ENCODE measurements at places on chromosomes 3 and 15.

- no peak for DNase-seq
These were observed 141.2 kb downstream of the HCN4 start for GRCh38 chr15:73227433-73228056.

DNA sequence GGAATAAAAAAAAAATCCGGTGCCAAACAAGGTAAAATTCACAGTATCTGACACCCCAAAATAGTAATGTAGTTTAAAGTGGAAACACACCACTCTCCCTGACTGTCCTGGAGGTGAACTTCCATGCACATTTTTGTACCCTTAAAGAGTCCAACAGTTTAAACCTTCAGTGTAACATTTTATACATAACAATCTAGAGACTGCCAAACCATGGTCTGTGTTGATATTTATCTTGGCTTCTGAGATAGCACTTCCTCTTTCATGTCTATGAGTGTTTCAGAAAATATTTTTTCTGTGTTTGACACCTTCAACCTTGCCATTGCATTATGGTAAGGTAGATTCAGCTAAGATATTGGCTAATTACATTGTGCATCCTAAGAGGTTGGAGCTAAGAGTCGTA lies 13.9 kb downstream of the TMEM45A start:
- no peak for DNase-seq

DNA sequence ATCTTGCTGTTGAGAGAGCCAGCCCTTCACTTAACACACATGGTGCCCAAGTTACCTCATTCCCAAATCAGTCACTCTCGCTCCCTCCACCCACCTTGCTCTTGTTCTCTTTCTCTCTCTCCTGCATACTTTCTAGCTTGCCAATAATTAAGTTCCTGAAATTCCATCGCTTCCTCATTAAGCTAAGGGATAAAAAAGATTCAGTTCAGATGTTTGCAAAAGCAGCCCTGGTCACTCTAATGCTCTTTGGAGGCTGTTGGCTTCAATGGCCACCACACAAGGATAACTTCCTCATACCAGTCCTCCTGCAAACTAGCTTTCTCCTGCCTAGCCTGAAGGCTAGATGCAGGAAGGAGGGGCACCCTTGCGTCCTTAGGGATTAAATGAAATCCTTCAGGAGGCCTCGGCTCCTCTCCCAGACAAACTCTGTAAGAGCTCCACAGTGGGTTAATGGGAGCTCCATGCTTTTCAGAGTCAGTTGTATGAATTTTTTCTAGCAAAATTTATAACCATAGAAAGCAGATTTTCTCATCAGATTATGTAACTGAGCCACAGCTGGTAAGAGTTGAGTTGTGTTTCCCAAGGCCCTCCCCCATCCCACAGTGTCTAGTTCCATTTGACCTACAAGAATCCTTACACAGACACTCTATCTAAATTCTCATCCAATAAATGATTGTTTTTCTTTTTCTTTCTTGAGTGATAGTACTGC lies 176.6 kb upstream of the TRIM42 start:
- no peak for DNase-seq

DNA sequence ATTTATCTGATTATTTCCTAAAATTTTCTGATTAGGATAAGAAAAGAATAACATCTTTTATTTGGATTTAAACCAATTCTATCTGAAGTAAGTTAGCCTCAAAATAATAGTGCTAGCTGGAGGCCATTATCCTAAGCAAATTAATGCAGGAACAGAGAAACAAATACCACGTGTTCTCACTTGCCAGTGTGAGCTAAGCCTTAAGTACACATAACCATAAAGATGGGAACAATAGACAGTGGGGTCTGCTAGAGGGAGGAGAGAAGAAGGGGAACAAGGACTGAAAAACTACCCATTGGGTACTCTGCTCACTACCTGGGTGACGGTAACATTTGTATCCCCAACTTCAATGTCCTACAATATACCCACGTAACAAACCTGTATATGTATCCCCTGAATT lies 31.3 kb upstream of the LYSMD4 start:
- no peak for DNase-seq

GRCh38 chr3:149010504-149010951 lies 19.2 kb downstream of the GYG1 start:
- no peak for DNase-seq

GRCh38 chr3:13034861-13035260 lies 38.4 kb downstream of the IQSEC1 start:
- DNase-seq, result no peak

- DNase-seq, result no peak
These were observed 891 bp downstream of the NXPE3 start for GRCh38 chr3:101779822-101780381.

DNA sequence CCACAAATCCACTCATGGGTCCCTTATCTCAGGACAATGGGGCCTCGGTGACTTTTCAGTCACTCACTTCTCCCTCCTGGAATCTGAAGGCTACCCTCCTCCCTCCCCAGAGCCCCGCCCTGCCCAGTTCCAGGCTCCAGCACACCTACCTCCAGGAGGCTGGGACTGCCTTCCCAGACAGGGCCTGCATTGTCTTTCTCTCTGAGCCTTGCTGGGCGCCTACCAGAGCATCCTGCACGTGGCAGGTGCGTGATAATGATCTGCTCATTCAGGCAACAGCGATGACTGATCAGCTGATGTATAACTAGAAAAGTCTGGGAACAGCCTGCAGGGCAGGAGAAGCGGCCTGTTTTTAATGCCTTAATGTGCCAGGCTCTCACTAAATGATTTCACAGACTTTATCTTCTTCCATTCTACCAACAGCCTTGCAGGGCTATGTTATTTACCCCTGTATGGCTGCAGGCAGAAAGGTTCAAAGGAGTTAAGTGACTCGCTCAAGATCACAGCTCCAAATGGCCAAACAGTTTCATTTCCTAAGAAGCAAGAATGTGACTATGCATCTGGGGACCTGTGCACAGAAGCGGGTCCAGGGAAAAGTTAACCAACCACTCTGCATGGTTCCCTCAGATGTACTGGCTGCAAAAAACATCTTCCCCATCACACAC lies 6.3 kb downstream of the ADAMTS17 start:
- DNase-seq, result no peak

DNA sequence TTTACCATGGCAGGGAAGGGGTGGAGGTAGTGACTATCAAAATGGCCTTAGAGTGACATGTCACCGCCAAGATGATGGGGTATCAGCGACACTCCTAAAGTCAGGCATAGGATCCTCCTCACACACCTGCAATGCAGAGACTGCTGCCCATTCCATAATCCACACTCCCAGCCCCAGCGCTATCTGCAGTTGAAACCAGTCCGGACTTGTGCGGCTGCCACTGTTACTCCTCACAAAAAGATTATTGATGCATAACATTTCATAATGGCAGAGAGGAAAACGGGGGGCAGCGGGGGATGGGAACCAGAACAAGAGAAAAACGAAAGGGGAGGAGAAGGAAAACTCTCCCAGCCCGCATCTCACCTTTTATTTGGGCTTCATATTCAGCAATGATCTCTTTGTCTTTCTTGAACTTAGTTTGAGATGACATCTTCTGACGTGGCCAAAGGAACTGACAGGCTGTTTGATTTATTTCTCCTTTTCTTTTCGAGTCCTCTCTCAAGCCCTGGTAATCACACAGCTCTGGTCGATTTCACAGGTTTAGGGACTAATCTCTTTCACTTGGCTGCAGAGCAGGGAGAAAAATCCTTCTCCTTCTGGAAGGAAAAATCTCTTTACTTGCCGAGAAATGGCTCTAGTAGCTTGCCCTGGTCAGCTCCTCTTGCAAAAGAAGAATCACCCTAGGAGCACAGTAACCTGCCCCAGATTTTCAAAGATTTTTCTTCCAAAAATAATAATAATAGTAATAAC lies 749 bp downstream of the SRGAP3 start:
- DNase-seq, result no peak

DNA sequence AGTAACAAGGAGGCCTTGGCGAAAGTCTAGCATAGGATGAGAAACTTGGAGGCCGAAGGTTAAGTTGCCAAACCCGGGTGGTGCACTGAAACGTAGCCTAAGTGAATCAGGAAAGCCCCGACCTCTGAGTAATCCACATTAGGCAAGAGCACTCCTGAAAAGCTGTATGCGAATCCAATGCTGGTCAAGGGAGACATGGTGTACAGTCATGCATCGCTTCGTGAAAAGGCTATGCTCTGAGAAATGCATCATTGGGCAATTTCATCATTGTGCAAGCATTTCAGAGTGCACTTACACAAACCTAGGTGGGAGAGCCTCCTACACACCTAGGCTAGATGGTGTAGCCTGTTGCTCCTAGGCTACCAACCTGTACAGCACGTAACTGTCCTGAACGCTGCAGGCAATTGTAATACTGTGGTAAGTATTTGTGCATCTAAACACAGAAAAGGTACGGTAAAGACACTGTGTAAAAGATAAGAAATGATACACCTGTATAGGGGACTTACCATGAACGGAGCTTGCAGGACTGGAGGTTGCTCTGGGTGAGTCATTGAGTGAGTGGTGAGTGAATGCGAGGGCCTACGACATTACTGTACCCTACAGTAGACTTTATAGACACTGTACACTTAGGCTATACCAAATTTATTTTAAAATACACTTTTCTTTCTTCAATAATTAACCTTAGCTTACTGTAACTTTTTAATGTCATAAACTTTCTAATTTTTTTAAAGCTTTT lies 222.5 kb downstream of the SHQ1 start:
- no peak for DNase-seq

DNA sequence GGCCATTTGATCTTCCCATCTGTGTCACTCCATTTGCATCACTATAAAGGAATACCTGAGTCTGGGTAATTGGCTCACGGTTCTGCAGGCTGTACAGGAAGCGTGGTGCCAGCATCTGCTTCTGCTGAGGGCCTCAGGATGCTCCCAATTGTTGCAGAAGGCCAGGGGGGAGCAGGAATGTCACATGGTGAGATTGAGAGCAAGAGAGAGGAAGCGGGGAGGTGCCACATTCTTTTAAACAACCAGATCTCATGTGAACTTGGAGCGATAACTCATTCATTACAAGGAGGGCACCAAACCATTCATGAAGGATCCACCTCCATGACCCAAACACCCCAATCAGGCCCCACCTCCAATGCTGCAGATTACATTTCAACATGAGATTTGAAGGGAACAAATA lies 13.1 kb upstream of the RAB7A start:
- DNase-seq, result no peak

GRCh38 chr3:111519178-111519855 lies 22.7 kb upstream of the CD96 start:
- DNase-seq, result no peak

GRCh38 chr15:68304589-68305337 lies 27.2 kb downstream of the FEM1B start:
- DNase-seq, result no peak

GRCh38 chr3:48619541-48620524 lies 1.7 kb downstream of the TMEM89 start:
- no peak for DNase-seq

DNA sequence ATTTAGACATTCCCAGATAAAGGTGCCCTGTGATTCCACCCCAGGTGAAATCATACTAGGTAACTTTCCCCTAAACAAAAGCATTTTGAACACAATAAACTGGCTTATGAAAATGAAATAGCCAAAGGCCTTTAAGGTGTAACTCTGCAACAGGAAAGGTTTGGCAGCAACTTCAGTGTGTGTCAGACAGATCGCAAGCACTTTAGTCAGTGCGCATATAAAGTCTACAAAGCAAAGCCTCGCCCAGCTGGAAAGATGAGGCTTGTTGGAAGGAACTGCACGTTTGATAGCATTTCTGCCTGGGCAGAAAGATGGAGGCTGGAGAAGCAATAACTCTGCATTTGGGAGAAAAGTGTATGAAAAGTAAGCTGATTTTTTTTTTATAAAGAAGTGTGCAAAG lies 57.9 kb downstream of the PRICKLE2 start:
- no peak for DNase-seq

DNA sequence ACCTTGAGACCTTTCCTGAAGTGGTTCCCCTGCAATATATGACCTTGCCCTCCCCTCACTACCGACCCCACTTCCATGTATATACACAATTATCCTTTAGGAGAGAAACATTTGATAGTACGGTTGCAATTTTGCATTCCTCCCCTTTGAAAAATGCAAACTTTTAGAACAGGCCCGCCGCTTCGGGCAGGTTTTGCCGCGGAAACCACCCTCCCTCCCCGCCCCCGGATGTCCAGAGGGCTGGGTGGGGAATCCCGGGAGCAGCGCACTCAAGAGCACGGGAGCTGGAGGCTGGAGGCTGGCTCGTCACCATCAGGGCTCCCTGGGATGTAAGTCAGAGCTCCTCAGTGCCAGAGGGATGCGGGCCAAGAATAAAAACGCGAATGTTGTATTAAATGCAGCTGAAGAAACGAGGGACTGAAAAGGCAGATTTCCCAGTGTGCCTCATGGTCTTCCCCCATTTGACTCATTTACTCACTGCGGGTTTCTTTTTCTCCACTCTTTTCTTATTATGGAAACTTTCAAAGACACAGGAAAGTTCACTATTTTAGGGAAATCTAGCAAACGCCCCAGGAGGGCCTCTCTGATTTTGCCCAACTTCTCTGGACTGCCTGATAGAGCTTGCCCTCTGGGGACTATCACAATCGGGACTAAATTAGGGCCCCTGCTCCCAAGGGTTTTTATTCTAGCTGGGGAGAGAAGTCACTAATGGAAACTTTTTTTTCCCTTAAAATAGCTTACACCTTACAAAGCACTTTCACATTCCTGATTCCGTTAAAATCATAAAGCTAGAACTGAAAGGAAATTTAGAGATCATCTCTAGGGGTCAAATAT lies 2.9 kb upstream of the USP3 start:
- DNase-seq, result no peak

- DNase-seq, result no peak
These were observed 163.1 kb downstream of the CHL1 start for GRCh38 chr3:359672-360071.

- DNase-seq, result peak; percentile 43
These were observed 497 bp downstream of the PARP16 start for GRCh38 chr15:65286069-65286703.

DNA sequence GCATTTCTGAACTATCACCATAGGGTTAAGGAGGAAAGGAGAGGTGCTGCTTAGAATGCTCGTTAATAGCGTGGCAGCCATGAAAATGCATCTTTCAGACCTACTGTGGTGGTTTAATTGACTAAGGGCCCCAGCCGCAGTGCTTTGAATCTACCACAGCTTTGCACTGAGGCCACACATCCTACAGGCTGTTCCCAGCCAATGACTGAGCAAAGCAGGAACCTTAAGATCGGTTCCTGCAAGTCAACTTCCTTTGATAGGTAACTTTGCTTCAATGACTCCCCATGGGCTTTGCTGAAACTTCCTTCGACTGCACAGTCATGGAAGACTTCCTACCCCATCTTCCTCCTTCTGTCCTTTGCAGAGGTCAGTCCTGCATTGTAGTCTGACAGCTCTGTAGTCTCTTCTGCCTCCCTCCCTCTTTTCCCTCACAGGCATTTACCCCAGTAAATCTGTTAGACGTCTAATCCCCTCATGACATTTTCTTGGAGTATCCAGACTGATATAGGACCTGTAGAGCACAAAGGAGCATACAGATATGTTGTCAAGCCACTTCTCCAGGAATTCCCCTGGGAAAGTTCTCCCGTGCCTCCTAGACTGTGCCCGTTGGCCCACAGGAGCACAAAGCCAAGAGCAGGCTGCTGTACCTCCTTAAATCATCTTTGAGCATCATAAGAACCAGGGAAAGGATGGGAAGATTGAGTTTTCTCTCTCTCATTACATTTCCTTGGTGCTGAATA lies 2.6 kb upstream of the BCL2A1 start:
- no peak for DNase-seq
